Activated CD8-positive, alpha-beta memory T cell treated with anti-CD3 and anti-CD28 coated beads, Interleukin-2, amount 10 ng/mL, durations not matched to agents 7 days and 5 days (primary cell): ENCODE measurements at places on chromosomes 7 and 10. TPM values are rescaled to one million over a fixed set of nuclear protein-coding genes. Genes with fewer than 3 reads are reported as not detected.

The COL28A1 gene
- total RNA-seq: not detected

DNA sequence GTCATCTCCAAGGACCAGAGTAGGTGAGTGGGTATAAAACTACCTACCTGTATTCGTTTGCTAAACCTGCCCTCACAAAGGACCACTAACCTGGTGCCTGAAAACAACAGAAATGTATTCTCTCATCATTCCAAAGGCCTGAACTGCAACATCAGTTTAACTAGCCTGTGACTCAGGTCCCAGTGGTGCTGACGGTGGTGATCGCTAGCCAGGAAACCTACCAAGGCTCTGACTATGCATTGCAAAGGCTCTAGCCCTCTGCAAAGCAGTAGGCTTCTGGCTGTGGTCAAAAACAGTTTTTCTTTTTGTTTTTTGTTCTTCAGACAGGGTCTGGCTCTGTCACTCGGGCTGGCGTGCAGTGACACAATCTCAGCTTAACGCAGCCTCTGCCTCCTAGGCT lies 107.5 kb downstream of the NPTX2 start:
- no peak overlapping the region for H3K27ac ChIP-seq
- DNase-seq: no peak
- no peak overlapping the region for H3K4me3 ChIP-seq
- H3K36me3 ChIP-seq: no peaks in the 10 kb centered on the region
- no peaks in the 10 kb centered on the region for H3K4me1 ChIP-seq
- H3K27me3 ChIP-seq: no peaks in the 10 kb centered on the region

- no peak for DNase-seq
- H3K4me1 ChIP-seq: no peaks in the 10 kb centered on the region
- no peak overlapping the region for H3K4me3 ChIP-seq
- no peaks in the 10 kb centered on the region for H3K36me3 ChIP-seq
These were observed 67.8 kb upstream of the PPP2R2D start for GRCh38 chr10:131833013-131833412.

The CYP26C1 gene
- 0.18 TPM for total RNA-seq

DNA sequence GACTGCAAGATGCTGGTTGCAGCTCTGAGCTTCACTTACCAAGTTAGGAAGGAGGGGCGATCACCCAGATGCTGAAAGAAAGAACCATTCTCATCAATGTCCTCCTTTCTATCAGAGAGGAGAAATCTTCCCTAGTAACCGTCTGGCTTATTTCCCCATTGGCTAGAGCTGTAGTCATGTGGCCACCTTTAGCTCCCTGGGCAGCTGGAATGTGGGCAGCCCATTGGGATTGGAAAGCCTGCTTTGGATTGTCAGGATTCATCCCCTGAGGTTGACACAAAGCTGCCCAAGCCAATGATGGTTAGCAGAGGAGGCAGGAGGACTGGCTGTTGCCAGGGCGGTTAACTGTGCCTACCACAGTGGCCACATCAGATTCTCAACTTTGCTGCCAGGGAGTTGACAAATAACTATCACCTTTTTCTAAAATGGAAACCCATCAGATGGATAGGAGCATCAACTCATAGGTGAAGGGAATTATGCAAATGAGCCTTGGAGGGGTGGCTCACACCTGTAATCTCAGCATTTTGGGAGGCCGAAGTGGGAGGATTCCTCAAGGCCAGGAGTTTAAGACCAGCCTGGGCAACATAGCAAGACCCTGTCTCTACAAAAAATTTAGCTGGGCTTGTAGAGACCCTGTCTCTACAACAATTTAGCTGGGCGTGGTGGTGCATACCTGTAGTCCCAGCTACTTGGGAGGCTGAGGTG lies 206.4 kb upstream of the GALNT17 start:
- H3K4me3 ChIP-seq: no peak overlapping the region
- no peak overlapping the region for H3K27ac ChIP-seq
- H3K4me1 ChIP-seq: no peaks in the 10 kb centered on the region
- H3K36me3 ChIP-seq: no peaks in the 10 kb centered on the region
- no peak for DNase-seq
- H3K27me3 ChIP-seq: no peaks in the 10 kb centered on the region

The LOXL4 gene
- total RNA-seq: not detected

DNA sequence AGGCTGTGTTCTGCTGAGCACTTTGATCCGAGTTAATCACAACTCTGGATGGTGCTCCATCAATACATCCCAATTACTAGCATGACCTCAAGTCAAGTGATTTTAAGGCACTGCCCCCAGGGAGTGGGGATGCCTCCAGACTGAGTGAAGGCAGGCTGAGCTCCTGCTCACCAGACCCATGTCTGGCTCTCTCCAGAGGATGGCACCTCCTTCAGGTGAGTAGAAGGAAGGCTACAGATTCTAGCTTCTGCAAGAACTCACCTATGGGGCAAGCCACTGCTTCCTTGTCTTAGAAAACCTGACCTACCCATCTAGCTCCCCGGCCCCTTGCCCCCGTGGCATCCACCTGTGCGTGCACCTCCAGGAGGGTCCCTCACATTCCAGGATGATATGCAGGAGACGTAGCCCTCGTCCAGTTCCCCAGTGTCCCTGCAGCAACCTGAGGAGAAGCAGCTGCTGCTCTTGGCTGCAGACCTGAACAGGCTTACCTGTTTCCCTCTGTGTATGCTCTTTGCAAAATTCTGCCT lies 390.3 kb downstream of the GRID1 start:
- no peak overlapping the region for H3K27ac ChIP-seq
- no peak for DNase-seq
- H3K4me3 ChIP-seq: no peak overlapping the region
- H3K27me3 ChIP-seq: peaks cover 9% of the 10 kb centered on the region
- H3K4me1 ChIP-seq: no peaks in the 10 kb centered on the region

- H3K4me1 ChIP-seq: no peaks in the 10 kb centered on the region
- DNase-seq: no peak
- no peaks in the 10 kb centered on the region for H3K27me3 ChIP-seq
- no peak overlapping the region for H3K4me3 ChIP-seq
These were observed 123.6 kb downstream of the NPTX2 start for GRCh38 chr7:98740643-98741042.

GRCh38 chr7:41205600-41205999 lies 497.3 kb downstream of the INHBA start:
- H3K36me3 ChIP-seq: no peaks in the 10 kb centered on the region
- H3K4me1 ChIP-seq: no peaks in the 10 kb centered on the region
- no peak overlapping the region for H3K4me3 ChIP-seq
- DNase-seq: no peak
- H3K27ac ChIP-seq: no peak overlapping the region

The PSD gene
- total RNA-seq: 2.9 TPM

DNA sequence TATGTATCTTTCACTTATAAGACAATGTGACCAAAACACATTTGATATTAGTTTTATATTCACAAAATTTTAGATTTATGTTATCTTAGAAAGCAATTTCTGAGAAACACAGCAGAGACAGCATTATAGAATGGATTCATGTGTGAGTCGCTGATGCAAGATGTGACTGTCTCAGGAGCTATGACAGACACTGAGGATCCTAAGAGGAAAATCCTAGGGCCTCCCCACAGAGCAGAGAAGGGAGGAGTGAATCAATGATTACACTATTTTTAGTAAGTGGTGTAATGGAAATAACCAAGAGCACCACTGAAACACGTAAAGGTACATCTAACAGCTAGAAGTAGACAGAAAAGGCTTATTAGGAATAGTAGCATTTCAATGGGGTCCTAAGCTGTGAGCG lies 204.0 kb upstream of the PTN start:
- no peaks in the 10 kb centered on the region for H3K27me3 ChIP-seq
- no peak overlapping the region for H3K27ac ChIP-seq
- H3K36me3 ChIP-seq: no peaks in the 10 kb centered on the region
- H3K4me3 ChIP-seq: no peak overlapping the region
- H3K4me1 ChIP-seq: no peaks in the 10 kb centered on the region
- DNase-seq: no peak

The FGL2 gene
- total RNA-seq: 9.9 TPM

DNA sequence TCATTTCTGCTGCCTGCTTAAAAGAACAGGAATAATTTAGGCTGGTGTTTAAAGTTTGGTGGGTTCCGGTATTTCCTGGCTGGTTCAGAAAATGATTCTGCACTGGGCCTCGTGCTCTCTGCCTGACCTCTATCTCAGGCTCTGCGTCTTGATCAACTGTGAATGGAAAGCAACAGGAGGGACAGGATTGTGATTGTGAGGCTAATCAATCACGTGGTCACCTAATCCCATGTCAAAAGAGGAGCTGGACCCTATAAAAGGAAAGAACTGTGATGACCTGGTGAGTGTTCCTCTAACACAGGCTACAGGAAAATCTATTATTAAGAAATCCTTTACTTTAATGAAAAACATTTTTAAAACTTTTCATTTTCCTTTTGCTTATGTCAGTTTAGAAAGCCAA lies at the start of gene DHX32:
DHX32 (minus strand) TSS at position 101 of the 400 bp plus-strand sequence. CDS start 468 bp downstream, outside the sequence.
- H3K4me1 ChIP-seq: no peaks in the 10 kb centered on the region
- H3K36me3 ChIP-seq: peaks cover 14% of the 10 kb centered on the region
- H3K4me3 ChIP-seq: no peak within 1 kb of the TSS

DNA sequence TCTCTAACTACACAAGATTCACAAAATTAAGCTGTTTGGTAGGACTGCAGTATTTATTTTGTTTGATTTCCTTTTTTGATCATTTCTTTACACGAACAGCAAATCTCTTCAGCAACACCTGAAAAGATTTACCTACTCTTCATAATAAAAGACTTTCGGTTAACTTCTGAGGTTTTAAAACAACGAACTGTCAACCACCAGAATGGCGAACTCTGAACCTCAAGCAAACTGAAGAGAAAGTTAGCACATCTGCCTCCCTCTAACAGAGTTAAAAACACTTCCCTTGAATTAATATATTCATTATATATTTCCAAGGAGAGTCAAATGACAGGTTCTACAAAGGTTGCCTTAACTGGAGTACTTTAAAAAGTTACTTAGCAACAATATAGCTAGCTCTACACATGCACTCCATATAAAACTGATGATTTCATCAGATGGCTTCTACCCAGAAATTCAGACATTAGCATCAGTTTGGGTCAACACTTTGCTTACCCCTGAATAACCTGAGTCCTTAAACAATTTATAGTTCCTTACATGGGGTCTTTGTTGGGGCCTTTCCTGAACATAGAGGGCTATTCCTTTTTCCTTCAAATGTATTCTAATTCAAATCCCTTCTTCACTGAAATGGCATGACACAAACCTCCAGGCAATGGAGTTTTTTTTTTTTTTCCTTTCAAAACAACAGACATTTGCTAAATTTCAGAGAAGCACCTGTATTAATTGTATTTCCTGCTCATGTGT lies 118.3 kb downstream of the SEM1 start:
- DNase-seq: no peak
- H3K27ac ChIP-seq: no peak overlapping the region
- H3K36me3 ChIP-seq: no peaks in the 10 kb centered on the region
- H3K27me3 ChIP-seq: peaks cover 23% of the 10 kb centered on the region
- no peak overlapping the region for H3K4me3 ChIP-seq

The SPDYE2 gene
- 0.29 TPM for total RNA-seq

DNA sequence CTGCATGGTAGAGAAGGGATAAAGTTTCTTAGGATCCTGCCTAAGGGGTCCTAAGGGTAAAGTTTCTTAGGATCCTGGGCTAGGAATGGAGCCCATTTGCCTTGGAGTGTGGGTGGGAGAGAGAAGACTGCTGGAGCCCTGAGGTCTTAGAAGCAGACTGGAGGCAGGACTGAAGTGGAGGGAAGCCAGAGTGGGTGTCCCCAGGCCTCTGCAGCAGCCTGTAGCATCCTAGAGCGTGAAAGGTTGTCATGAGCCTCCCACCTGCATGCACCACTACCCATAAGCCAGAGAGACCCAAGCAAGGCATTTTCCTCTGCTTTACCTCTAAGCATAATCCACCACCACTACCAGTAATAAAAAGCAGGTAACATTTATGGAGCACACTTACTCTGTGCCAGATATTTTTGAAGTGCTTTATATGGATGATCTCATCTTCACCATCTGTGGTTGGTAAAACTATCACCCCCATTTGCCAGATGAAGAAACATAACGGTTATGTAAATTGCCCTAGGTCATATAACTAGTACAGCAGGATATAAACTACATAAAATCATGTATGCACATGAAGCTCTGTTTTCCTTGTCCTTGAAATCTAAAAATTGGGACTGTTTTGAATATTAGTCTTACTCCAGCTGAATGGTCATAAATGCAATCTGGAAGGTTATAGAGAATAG lies 103.5 kb upstream of the CCDC6 start:
- DNase-seq: no peak
- peaks cover 29% of the 10 kb centered on the region for H3K27me3 ChIP-seq
- no peaks in the 10 kb centered on the region for H3K36me3 ChIP-seq

The GRID1 gene
- total RNA-seq: not detected

- peaks cover 27% of the 10 kb centered on the region for H3K4me1 ChIP-seq
- no peaks in the 10 kb centered on the region for H3K36me3 ChIP-seq
- H3K27me3 ChIP-seq: peaks cover 10% of the 10 kb centered on the region
- H3K27ac ChIP-seq: no peak overlapping the region
These were observed 19.0 kb upstream of the AZGP1 start for GRCh38 chr7:99994819-99995218.

GRCh38 chr7:110307776-110308175 lies 783.2 kb upstream of the LRRN3 start:
- H3K4me1 ChIP-seq: no peaks in the 10 kb centered on the region
- DNase-seq: no peak
- no peaks in the 10 kb centered on the region for H3K36me3 ChIP-seq
- no peaks in the 10 kb centered on the region for H3K27me3 ChIP-seq
- H3K27ac ChIP-seq: no peak overlapping the region
- H3K4me3 ChIP-seq: no peak overlapping the region

The NUTM2E gene
- 0.28 TPM for total RNA-seq

- no peak overlapping the region for H3K27ac ChIP-seq
- no peak for DNase-seq
- H3K27me3 ChIP-seq: no peaks in the 10 kb centered on the region
- no peak overlapping the region for H3K4me3 ChIP-seq
These were observed 41.3 kb upstream of the ARL4A start for GRCh38 chr7:12646139-12646538.

The CPEB3 gene
- total RNA-seq: 4.3 TPM

DNA sequence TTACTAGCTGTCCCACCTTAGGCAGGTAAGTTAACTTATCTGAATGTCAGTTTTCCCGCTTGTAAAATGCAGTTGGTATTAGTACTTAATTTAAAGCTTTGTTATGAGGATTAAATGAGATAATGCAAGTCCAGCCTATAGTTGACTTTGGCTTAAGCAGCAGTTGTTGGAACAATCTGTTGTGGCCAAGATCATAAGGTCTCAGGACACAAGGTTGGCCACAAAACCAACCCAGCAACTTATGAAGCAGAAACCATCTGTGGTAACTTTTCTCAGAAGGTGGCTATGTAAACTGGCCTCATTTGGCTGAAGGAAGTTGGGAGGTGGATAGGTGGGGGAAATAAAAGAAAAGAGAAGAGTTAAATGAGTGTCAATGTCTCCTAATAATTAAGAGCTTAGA lies 29.4 kb downstream of the ENTPD1 start:
- H3K4me3 ChIP-seq: peak overlapping the region; percentile 51
- H3K27ac ChIP-seq: peak overlapping the region; percentile 88
- no peaks in the 10 kb centered on the region for H3K27me3 ChIP-seq
- peaks cover 88% of the 10 kb centered on the region for H3K4me1 ChIP-seq
- DNase-seq: peak; percentile 75

DNA sequence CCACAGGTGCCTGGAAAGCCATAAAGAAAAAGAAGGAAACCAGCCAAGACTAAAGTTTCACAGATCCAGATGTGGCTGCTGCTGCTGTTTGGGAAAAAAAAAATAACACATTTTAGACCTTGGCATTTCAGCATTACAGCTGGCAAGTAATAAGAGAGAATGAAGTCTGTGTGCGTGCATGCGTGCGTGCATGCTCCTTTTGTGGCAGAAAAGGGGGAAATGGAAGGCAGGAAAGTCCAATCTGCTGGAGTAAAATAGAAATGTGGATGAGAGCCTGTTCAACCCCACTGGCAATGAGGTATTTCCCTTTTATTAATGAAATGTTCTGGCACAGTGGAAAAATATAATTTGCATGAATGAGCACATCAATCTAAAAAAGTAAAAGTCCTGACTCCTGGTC lies 137.0 kb upstream of the SEMA3A start:
- H3K27ac ChIP-seq: no peak overlapping the region
- H3K4me1 ChIP-seq: no peaks in the 10 kb centered on the region
- H3K4me3 ChIP-seq: no peak overlapping the region
